NCI-H774 (cell line): ENCODE measurements at places on chromosomes 4 and X.

- no peak for DNase-seq
Observed at GRCh38 chr4:29908276-29908675, 811.9 kb upstream of the PCDH7 start.

GRCh38 chr4:160450876-160451275 is 1348.0 kb downstream of the RAPGEF2 start:
- DNase-seq, result no peak

GRCh38 chrX:9882669-9883446 is 84.3 kb upstream of the CLDN34 start:
- no peak for DNase-seq

- DNase-seq, result no peak
Observed at GRCh38 chr4:107874024-107874423, 49.3 kb downstream of the SGMS2 start.

DNA sequence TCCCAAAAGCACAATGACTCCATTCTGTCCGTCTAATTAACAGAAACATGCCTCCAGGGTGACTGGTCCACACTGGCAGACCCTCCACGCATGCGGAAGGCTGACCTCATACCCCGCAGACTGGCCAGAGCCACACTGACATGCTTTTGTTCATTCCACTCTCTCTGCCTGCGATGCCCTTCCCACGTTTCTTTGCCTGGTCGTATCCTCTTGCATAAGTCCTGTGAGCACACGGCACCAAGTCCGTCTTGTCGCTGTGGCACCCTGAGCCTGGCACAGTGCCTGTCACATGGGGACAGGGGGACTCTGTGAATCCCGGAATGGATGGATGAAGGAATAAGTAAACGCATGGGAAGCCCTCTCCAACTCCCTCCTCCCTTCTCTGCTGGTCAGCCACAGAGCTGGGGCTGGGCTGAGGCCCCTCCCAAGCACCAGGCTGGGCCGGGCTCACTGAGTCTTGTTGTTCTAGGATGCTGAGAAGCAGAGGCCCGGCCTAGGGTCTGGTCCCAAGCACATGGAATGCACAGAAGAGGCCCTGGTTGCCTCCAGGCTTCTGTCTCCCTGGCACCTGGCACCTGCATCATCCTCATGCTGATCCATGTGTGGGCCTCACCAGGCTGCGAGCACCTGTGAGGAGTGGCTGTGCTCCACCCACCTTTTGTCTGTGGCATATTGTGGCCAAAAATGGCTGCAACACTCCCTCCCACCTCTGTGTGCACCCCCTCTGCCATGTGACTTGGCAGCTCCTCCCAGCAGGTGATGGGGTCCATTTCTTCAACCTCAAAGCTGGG is 38.9 kb upstream of the C4orf50 start:
- DNase-seq, result no peak

- no peak for DNase-seq
Observed at GRCh38 chrX:51876441-51876840, 17.0 kb upstream of the MAGED1 start.

DNA sequence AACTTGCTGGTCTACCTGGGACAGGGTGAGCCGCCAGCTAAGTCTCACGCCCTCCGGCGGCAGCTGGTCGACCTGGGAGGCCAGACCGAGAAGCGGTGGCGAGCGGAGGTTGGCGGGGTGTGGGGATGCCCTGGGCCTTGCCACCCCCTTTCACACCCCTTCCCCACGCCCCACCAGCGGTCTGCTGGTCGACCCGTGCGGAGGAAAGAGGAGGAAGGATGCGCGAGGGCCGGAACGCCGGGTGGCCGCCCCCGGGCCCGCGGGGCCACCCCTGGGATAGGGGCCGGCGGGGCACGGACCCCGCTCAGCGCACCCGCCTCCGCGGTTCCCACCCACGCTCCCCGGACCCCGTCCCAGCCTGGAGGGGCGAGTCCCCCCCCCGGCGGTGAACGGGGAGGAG is 28.3 kb upstream of the DCAF12L1 start:
- no peak for DNase-seq

DNA sequence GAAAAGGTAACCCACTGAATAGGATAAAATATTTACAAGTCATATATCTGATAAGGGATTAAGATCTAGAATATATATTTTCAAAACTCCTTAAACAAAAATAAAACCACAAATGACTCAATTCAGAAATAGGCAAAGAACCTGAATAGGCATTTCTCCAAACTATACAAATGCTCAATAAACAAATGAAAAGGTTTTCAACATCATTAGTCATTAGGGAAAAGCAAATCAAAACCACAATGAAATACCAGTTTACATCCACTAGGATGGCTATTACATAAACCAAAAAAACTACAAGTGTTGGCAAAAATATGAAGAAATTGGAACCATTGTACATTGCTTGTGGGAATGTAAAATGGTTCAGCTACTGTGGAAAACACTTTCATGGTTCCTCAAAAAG is 167.0 kb upstream of the GALNT7 start:
- DNase-seq, result no peak
